ENCODE measurements at places on chromosomes 3 and 15.

DNA sequence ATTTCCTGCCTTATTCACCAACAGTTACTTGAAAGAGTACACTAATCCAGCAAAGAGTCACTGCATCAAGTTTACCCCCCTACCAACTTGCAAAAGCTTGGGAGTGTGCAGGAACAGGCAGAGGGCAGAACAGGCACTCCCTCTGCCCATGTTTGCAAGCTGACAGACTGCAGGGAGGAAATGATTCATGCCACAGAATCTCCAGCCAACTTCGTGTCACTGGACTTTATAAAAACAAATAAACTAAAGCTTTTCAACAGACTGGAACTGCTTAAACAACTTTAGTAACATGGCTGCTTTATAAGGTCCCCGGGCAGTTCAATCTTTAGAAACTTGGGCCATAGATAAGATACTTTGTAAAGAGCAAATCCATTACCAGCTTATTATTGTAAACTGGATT lies 129.5 kb downstream of the THRB start:
- DNase-seq, result no peak

DNA sequence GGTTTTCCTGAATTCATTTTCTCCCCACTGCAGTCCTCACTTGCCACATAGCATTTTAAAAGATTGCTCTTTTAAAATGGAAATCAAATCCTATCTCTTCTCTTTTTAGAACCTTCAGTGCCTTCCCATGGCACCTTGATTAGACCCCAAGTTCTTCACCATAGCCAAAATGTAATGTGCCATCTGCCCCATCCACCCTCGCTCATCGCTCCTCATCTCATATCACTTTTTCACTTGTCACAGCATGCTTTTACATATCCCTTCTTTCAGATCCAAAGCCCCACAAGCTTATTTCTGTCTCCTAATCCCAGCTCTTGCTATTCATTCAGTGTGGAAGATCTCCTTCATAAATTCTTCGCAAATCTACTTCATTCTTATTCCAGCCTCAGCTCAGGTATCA lies 161.7 kb downstream of the CD47 start:
- DNase-seq, result no peak

DNA sequence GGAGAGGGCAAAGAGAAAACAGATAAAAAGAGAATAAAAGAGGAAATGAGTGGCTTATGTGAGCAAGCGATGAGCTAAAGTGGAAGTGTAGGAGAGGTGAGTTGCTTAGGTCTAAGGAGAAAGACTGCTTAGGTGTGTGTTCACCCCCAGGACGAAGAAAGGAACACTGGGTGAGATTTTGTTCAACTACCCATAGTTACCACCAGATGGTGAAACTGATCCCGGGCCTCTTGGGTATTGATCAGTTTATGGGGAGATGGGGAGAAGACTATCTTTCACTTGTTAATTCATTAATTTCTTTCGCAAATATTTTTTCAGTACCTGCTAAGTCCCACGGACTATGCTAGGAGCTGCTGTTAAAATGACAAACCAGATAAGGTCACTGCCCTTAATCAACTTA lies 33.9 kb downstream of the GAP43 start:
- DNase-seq, result no peak

DNA sequence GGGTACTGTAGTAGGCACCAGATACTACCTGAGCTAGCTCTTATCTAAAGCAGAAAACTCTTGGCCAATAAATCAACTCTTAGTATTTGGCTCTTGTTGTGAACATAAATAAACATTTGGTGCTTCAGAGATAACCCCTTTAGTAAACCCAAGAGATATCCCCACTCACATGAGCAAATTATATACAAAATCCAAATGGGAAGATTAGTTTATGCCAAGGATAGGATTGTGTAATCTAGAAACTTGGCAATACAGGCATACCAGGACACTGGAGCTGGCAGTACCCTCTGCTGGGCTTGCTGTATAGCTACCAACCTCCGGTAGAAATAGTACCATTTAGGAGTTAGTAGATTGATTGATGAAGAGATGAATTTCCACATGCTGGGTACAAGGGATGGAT lies 127.0 kb downstream of the LIPC start:
- no peak for DNase-seq

DNA sequence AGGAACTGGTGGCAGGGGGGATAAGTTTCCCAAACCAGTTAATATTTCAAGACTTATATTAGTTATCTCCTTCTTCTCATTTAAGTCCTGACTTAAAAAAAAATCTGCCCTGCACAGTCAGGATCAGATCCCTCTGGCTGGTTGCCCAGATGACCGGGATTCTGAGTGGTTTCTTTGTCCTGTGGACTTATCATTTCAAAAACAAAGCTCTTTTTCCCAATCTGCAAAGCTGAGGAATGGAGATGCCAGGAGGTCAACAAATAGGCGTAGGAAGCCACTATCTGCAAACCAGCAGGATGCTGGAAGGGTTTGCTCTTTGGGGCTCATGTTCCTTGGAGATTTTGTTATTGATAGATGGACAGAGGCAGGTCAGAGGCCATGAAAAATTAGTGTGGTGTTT lies 5.8 kb downstream of the C3orf20 start:
- DNase-seq, result no peak

GRCh38 chr3:108024146-108024850 lies 66.5 kb downstream of the CD47 start:
- no peak for DNase-seq

- no peak for DNase-seq
Observed at GRCh38 chr3:144032531-144033239, 61.1 kb downstream of the DIPK2A start.

DNA sequence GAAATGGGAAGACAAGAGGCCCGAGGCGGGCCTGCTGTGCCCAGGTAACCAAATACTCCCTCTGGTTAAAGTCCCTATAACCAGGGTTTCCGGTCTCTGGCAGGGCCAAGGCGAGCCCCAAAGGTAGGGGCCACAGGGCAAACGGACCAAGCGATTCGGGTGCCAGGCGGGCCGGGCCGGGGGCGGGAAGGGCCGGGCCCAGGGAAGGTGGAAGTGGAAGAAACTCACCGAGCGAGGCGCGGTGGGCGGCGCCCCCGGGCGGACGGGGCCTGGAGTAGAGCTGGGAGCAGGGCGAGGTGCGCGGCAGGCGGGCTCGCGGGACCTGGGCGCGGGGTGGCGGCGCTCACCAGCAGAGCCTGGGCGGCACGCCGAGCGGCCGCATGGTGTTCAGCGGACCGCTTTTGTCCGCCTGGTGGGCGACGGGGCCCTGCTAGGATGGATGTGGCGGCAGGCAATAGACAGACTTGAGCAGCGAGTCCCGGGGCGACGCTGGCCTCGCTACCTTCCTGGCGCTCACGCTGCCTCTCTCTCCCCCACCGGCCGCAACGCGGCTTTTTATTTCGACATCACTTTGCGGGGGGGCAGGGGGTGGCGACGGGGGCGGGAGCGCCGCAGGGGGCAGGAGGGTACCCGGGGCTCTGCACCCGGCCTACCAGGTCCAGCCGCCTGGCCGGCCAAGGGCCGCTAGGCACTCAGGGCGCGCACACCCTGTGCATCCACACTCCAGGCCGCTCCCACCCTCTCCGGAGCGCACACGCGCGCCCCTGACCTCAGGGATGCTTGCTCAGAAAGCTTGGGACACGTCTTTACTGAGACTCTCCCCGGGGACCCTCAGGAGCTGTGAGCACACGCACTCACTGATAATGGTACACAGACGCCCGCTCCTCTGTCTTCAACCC lies at the start of gene GATA2:
TSS of gene GATA2 (minus strand) at position 531 of the 899 bp plus-strand sequence. CDS start 6,170 bp downstream, outside the sequence.
- DNase-seq, result no peak

DNA sequence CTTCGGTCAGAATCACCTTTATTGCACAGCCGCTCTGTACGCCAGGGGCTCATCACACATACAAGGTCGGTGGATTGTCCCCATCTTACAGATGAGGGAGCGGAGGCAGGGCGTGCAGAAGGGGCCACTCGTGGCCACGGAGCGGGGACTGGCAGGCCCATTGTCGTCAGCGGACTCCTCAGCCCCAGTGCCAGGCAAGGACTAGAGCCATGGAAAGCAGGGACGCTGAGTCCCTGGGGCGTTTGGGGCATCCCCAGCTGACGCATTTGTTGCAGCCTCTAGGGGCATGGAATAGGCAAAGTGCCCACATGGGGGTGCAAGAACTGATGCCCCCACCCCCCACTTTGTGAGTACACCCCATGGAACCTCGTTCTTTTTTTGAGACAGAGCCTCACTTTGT lies 29.8 kb upstream of the FURIN start:
- no peak for DNase-seq

GRCh38 chr3:31802981-31803740 lies 177.9 kb downstream of the OSBPL10 start:
- DNase-seq, result no peak

- DNase-seq, result no peak
Observed at GRCh38 chr3:64501298-64501906, 186.4 kb downstream of the ADAMTS9 start.

- no peak for DNase-seq
Observed at GRCh38 chr15:69554279-69554961, 101.8 kb downstream of the RPLP1 start.

DNA sequence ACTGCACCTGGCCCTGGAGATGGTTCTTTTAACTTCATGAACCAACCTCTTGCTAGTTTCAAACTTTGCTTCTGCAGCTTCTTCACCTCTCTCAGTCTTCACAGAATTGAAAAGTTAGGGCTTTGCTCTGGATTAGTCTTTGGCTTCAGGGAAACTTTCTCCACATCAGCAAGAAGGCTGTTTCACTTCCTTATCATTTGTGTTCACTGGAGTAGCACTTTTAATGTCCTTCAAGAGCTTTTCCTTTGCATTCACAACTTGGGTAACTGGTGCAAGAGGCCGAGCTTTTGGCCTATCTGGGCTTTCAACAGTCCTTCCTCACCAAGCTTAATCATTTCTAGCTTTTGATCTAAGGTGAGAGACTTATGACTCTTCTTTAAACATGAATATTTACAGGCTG lies 15.7 kb upstream of the TM2D3 start:
- DNase-seq, result no peak

- no peak for DNase-seq
Observed at GRCh38 chr3:127412578-127413317, 124.9 kb upstream of the PRR20G start.

DNA sequence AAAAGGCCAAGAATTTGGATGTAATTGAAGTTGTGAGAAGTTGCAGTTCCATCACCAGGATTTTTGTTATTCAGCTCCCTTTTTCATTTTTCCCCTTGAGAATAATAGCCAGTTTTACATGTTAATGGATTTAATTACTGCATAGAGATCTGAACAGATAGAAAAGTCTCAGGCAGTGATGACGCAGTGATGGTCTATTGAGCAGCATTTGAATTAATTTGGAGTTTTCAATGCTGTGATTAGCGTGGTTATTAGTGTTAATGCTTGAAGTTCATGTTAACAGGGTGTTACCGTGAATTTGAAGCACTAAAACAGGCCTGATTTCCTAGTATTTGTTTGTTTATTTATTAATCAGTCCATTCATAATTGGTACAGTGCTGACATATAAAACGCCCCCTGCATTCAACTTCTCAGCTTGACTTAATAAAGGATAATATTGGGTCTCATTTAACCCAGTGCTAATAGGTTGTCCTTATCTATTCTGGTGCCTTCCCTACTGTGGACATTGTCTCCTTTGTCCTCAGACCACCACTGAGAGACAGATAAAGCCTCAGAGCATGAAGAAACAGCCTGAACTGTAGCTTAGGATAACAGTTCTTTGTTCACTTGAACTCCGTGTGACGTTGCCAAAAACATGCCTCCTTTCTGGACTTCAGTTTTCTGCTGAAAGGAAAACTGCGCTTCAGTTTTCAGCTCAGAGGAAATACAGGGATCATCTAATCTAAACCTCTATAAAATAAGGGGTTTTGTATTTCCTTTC lies 82.4 kb downstream of the RTP4 start:
- no peak for DNase-seq

GRCh38 chr3:25820366-25820765 lies 30.5 kb downstream of the OXSM start:
- DNase-seq, result no peak

- DNase-seq, result no peak
Observed at GRCh38 chr3:170438836-170439235, 20.2 kb downstream of the CLDN11 start.

DNA sequence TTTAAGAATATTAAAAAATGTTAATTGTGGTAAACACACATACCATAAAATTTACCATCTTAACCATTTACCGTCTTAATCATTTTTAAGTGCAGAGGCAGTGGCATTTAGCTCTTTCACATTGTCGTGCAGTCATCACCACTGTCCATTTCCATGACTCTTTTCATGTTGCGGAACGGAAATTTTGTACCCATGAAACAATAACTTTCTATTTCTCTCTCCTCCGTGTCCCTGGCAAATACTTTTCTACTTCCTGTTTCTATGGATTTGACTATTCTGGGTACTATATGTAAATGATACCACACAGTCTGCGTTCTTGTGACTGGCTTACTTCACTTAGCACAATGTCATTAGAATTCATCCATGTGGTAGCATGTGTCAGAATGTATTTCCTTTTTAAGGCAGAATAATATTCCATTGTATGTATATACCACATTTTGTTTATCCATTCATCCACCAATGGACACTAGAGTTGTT lies 27.9 kb downstream of the AKAP13 start:
- DNase-seq, result no peak

GRCh38 chr15:74631408-74631807 lies 15.8 kb downstream of the CLK3 start:
- DNase-seq, result no peak

- DNase-seq, result no peak
Observed at GRCh38 chr3:144770915-144771351, 799.3 kb downstream of the DIPK2A start.

- no peak for DNase-seq
Observed at GRCh38 chr15:47862402-47862801, 145.1 kb downstream of the SEMA6D start.

GRCh38 chr3:30320392-30320791 lies 286.0 kb upstream of the TGFBR2 start:
- no peak for DNase-seq

- DNase-seq, result no peak
Observed at GRCh38 chr3:138440121-138440521, 5.7 kb downstream of the ESYT3 start.

DNA sequence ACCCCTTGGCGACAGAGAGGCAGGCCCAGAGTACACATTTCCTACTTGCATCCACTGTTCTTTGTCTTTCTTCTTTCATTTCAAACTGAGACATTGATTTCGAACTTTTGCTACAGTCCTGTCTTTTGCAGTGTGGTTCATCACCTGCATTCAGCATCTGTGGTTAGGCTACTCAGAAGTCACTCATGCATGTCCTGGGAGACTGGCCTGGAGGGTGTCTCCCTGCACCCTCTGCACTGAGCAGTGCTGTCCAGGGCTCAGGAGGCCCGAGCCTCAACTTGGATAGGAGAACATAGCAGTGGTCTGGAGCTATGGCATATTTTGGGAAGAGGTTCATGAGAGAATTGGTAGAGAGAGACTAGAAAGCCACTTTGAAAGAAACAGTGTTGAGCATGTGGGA lies 240.2 kb upstream of the TPRG1 start:
- DNase-seq, result no peak

- DNase-seq, result no peak
Observed at GRCh38 chr3:54827056-54827687, 100.7 kb downstream of the LRTM1 start.

- no peak for DNase-seq
Observed at GRCh38 chr15:69750253-69750652, 297.6 kb downstream of the RPLP1 start.

- DNase-seq, result no peak
Observed at GRCh38 chr15:76363251-76363650, 26.7 kb downstream of the ISL2 start.
